ENCODE measurements at places on chromosomes 1 and 21.

DNA sequence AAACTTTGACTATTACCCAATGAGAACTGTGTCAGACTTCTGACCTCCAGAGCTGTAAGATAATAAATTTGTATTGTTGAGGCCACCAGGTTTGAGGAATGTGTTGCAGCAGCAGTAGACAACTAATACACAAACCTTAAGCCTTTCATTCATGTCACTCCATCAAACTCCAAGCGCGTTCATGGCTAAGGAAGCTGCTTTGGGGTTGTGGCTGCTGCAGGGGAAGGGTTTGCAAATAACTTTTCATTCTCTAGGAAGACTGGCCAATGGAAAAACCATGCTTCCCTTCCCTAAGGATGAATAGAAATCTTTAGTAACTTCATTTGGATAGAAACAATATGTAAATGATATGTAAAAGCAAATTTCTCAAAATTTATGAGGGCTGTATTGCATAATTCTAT lies 170.4 kb downstream of the RHOU start:
- DNase-seq = no peak

GRCh38 chr1:63968663-63969440 lies 195.0 kb downstream of the ROR1 start:
- DNase-seq = no peak

GRCh38 chr1:169486281-169487051 lies 722 bp upstream of the SLC19A2 start:
- DNase-seq = no peak

DNA sequence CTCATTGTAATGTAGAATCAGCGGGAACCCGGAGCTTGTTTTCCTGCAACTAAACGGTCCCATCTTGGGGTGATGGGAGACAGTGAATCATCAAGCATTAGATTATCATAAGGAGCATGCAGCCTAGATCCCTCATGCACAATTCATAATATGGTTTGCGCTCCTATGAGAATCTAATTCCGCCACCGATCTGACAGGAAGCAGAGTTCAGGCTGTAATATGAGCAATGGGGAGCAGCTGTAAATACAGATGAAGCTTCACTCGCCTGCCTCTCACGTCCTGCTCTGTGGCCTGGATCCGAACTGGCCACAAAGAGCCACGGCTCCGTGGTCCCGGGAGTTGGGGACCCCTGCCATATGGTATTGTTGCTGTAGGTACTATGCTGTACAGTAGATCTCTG lies 1.6 kb downstream of the IFI44 start:
- DNase-seq = no peak

DNA sequence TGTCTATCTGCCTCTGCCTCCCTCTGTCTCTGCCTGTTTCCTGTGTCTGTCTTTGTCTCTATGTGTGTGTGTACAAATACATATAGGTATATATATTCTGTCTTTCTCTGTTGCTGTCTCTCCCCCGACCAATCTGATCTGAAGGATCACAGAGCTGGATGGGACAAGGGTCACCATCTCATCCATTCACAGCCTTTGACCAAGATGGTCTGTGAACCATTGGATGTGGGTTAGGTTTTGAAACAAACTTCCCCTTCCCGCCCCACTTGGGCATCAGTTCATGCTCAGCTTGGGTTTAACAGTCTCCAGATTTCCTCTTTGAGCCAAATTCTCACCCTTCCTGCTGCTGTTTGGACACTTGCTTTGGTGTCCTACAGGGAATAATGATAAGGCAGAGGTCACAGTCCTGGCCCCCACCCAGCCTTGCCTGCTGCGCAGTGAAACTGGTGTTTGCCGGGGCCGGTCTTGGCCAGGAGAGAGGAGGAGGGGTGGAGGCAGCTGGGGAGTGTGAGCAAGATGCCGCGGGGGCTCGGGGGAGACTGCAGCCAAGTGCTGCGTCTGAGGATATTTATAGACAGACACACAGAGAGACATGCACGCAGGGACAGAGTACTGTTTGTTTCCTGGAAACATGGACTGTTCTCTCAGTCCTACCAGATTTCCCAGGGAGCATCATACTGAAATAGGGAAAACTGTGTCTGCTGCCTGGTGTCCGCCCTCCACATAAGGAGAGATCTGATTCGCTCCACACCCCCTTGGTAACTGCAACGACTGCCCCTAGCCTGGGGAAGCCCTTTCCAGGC lies 27.0 kb upstream of the BTG2 start:
- DNase-seq = no peak

GRCh38 chr1:9439074-9439761 lies 100.0 kb upstream of the SLC25A33 start:
- no peak for DNase-seq

GRCh38 chr1:109864047-109864822 lies 46.4 kb upstream of the CSF1 start:
- DNase-seq = no peak

DNA sequence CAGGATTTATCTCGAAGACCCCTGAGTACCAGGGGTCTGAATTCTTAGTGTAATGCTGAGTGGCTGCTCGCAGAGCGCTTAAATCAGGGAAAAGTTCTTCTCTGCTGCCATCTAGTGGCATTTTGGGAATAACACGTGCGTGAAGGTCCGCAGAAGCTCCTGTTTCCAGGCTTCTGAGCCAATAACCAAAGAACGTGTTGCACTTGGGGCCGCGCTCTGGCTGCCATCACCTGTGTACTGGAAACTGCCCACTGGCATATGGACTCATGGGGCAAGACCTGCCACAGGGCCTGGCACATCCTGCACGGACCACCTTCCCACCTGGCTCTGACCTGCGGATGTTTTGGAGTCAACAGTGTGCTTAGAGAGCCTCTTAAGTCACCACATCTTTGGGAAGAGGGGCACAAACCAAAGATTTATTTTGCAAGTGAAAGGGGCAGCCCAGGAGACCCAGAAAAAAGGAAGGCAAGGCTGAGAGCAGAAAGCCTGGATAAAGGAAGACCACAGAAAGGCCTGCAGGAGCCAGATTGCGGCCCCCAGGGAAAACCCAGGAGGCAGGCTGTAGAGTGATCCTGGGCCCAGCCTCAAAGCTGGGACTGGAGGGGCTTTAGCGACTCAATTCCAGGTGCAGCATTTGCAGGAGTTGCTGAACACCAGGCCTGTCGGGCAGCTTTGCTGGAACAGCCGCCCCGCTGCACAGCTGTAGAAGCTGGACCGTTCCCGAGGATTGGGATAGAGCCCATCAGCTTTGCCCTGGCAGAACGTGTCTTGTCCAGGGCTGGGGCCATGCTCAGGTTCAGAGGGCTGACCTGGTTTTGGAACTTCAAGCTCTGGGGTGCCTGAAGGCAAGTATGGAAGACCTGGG lies 13.0 kb downstream of the CHIT1 start:
- peak; percentile 3 for DNase-seq

DNA sequence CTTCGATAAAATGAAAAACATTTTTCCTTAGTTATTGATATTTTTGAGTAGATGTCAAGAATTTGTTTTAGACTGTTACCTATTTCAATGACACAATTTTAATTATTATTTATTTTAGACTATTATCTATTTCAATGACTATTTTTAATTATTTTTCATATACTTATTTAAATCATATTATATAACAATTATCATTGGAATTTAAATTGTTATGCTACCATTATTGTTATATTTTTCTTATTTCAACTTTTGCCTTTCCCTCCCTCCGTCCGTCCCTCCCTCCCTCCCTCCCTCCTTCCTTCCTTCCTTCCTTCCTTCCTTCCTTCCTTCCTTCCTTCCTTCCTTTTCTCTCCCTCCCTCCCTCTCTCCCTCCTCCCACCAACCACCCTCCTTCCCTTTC lies 229.3 kb downstream of the GRIK1 start:
- DNase-seq = no peak

GRCh38 chr1:198713081-198713480 lies 74.2 kb downstream of the PTPRC start:
- no peak for DNase-seq

DNA sequence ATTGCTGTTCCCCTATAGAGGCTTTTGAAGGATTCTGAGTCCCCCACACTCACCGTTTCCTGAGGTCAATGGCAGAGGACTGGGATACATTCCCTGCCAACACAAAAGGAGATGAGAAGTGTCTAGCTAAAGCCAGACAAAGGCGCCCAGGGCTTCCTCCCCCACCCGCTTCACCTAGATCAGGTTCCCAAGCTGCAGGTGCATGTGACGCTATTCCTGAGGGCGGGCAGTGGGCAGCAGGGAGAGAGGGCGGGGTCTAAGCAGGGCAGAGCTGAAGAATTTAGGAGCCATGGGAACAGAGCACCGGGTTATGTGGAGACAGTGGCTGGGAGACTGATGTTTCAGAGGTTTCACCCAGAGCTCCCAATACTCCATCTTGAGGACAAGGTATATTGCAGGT lies 6.0 kb upstream of the ARHGEF2 start:
- DNase-seq = no peak

DNA sequence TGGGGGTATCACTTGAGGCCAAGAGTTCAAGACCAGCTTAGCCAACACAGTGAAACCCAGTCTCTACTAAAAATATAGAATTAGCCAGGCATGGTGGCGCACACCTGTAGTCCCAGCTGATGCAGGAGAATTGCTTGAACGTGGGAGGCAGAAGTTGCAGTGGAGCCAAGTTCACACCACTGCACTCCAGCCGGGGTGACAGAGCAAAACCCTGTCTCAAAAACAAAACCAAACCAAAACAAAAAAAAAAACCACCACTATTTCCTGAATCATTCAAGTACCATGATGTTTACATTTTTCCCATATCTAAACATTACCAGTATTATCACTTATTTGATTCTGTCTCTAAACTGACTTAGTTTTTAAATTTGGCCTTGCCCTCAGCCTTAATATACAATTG lies 29.5 kb downstream of the TUT4 start:
- DNase-seq = no peak

GRCh38 chr1:244449936-244450508 lies 1.7 kb downstream of the ADSS2 start:
- no peak for DNase-seq

- no peak for DNase-seq
Observed at GRCh38 chr21:38267136-38267755, 10.5 kb downstream of the KCNJ15 start.

GRCh38 chr1:81345110-81345509 lies 455.6 kb upstream of the ADGRL2 start:
- DNase-seq = no peak

GRCh38 chr1:231465051-231465450 lies 43.0 kb upstream of the EGLN1 start:
- no peak for DNase-seq

DNA sequence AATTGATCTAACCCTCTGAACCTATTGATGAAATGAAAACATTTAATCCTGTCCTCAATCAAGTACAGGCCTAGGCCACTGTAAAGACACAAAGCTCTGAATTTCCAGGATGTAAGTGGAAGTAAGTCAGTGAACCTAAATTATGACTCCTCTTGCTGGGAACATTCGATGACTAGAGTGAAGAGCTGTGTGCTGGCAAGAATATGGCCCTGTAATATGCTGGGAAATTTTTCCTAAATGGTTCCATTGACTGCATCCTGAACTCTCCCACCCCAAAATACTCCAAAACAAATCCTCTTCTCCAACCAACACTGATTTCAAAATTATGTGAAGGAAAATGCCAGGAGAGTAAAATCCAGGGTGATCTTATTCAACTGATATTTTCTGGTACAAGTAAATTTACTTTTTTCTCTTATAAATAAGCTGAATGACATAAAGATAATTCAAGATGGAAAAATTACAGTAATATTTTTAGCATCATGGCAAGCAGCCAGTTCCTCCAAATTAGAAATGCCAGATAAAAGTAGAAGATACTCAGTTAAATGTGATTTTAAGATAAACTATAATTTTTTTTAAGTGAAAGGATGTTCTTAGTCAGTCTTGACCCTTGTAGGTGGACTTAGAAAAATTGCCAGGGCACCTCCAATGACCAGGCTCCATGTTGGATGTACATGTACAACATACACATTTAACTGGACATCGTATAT lies 269.4 kb downstream of the PTGER3 start:
- no peak for DNase-seq

DNA sequence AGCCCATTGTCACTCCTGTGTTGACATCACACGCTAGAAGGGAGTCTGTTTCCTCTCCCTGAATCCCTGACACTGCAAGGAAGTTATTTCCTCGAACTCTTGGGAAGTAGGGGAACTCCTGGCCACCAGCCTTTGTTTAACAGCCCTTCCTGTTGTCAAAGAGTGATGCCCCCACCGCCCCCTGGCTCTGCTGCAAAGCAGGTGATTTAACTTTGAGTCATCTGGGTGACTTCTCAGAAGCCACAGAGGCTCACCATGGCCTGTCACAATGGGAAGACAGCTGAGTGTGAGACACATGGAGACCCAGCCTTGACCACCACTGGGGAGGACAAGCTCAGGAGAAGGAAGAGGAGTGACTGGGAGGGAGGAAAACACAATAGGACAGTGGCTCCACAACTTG lies 182.8 kb downstream of the PSMG1 start:
- no peak for DNase-seq

GRCh38 chr21:42421018-42421793 lies 17.5 kb downstream of the UBASH3A start:
- DNase-seq = no peak

- peak; percentile 66 for DNase-seq
Observed at GRCh38 chr1:26279456-26280332, at the start of gene SH3BGRL3. Gene SH3BGRL3, plus strand, starts transcription at chr1:26280086. Its CDS starts 70 bp downstream, at chr1:26280156.

DNA sequence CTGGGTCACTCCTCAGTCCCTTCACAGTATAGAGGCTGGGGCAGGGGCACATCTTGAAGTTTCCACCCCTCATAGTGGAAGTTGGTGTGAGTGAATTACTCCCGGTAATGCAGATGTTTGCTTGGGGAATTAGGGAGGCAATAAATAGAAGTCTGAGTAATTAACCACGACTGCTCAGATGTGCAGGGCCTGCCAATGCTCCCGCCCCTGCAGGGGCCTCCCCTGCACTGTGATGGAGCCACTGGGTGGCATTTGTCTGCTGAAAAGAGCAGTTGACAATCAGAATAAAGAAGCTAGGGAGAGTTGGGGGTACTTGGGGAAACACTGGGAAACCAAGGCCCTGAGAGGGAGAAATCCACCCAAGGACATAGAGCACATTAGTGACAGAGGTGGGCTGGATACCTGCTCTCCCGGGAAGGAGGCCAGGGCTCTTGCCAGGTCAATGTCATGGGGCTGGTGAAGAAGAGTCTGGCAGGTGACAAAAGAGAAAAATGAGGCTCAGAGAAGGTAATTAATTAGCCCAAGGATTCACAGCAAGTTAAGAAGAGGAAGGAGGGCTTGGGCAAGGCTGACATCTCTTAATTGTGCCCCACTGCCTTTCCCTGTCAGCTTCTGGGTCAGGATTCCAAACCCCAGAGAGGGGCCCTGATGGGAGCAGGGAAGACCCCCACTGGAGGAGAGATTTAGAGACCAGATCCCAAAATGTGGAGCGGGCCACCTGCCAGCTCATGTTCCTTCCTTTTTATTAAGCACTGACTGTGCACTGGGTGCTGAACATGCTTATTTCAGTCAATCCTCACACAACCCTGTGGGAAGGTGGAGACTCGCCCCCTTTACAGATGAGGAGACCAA lies 436.2 kb downstream of the MATN1 start:
- no peak for DNase-seq

DNA sequence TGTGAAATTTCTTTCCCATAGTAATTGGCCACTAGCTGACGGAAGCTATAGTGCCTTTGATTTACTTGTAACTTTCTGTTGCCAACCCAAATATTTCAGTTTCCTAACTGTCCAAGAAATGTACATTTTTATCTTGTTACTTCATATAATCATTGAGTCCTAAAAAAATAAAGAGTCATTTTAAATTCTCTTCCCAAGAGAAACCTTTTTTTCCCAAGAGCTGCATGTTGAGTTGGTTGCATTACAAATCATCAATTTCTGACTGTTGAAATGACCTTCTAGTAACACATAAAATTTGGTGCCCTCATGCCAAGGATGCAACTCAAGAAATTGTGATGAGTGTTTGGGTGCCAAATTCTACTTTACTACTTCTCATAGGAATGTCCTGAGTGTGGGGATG lies 61.0 kb downstream of the HMCN1 start:
- DNase-seq = no peak

GRCh38 chr1:65104854-65105534 lies 43.0 kb upstream of the AK4 start:
- DNase-seq = no peak
